Epithelial cell of proximal tubule (primary cell): ENCODE measurements at places on chromosomes 2 and 18. TPM values are rescaled to one million over a fixed set of nuclear protein-coding genes. Genes with fewer than 3 reads are reported as not detected.
A peak's percentile ranks its signal among the peaks of the same experiment; 100 is the strongest.

DNA sequence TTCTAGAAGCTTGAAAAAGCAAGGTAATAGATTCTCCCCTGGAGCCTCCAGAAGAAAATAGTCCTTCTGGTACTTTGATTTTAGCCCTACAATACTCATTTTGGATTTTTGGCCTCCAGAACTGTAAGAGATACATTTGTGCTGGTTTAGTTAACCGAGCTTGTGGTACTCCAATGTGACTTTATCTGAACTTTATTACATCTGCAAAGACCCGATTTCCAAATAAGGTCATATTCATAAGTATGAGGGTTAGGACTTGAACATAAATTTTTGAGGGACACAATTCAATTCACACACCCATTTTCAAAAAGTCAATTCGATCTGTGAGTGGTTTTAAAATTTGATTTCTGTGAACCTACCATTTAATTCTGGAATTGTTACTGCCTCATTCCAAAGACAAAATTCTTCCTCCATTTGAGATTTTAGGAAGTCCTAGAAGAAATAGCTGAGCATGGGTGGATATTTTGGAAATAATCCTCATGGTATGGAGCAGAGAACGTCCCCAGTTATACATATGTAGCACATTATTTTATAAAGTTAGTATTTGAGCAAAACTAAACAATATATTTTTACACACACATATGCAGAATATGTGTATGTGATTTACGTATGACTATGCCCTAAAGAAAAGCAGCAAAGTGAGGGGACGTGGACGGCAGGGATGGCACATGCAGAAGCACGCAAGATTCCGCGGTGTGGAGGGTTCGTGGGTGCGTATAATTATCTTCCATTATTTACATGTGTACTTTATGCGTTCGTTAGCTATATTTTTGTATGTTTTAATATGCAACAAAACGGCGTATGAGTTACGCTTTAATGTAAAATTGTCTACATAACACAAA lies 905 bp upstream of the NUP35 start:
- no peak for DNase-seq

DNA sequence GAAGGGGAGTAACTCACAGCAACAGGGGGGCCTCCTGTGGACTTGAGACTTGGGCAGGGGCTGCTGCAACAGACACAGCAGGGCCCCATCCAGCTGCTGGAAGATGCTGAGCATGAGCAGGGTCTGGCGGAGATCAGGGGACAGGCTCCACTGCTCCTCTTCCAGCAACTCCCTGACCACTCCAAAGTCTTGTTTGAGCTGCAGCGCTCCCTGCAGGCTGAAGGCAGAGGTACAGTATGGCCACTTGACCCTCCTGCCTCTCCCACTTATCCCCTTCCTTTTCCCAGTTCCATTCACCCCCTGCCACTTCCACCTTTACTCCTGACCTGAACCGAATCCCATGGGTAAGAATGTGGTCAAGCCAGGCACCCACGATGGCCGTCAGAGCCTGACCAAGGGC lies 2.4 kb upstream of the MRPL53 start:
- DNase-seq = no peak

- no peak for DNase-seq
Measured at GRCh38 chr2:53210538-53210937, 557.1 kb upstream of the CHAC2 start.

- DNase-seq = no peak
Measured at GRCh38 chr18:77098029-77098428, 34.6 kb downstream of the MBP start.

- DNase-seq = no peak
Measured at GRCh38 chr18:34936772-34937171, 104.4 kb upstream of the MAPRE2 start.

DNA sequence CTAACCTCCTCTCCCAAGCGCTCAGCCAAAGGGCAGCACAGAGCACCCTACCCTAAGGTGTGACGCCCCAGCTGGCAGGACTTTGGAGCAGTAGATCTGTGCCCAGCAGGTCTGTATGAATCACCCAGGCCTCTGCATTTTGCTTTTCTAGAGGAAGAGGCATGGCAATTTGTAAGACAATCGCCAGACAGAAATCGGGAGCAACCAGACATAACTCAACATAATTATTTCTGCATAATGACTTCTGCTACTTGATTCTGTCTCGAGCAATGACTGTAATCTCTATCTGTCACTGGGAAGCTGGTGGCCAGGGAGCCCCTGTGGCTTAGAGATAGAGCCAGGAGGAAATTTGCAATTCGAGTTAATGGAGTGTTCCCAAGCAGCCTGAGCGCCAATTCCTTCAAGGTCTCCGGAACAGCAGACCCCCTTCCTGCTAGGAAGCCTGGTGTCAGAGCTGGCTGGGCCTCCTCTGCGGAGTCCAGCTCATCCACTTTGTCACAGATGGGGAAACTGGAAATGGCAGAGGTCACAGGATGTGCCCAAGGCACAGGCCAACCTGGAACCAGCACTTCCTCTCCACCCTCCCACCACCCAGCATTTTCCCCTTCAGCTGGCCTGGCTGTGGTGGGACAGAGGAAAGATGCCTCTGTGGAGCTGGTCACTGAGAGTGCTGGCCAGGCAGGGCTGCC lies 55.0 kb downstream of the ODC1 start:
- DNase-seq = no peak

GRCh38 chr2:142165790-142166189 lies 35.0 kb upstream of the LRP1B start:
- DNase-seq = peak; percentile 48

DNA sequence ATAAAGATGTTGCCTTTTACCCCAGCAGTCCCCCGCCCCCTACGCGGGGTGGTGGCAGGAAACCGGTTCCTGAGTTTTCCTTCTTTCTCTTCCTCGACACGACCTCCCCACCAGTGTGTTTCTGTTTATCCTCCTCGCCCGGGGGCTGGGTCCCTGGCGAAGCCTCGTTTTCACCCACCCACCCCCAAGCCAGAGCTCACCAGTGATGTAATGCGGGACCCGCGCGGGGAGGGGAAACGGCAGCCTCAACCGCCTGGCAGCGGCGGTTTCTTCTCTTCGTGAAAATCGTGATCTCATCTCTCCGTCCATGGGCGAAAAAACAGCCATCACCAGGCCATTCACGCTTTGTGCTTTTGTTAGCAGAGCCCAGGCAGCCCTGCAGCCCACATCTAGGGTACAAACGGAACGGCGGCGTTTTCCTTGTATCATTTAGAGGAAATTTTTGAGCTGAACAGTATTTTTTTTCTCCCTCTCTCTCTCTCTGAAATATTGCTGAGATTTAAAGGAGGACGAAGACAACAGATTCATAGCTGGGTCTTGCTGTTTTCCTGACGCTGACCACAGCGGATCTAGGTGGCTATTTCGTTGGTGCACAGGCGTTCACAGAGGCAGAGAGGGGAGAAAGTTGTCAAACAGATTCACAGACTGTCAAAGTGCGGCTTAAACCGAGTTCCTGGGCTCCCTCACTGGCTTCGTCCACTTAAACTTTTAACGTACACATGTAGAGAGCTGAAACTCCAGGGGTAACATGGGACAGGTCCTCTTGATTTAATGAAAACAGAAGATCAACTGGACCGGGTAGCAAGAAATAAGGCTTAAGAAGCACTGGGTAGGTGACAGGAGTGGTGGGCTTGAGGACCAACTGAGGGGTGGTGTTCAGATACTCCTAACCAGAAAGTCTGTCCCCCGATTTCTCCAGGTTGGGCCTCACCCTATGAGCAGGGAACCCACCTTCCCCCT lies 21.9 kb upstream of the PAX3 start:
- DNase-seq = no peak

The PTH2R gene
- not detected in 2 replicates for total RNA-seq

The TUBB8B gene
- not detected in 2 replicates for total RNA-seq
